ENCODE measurements at places on chromosomes 5 and 9.

DNA sequence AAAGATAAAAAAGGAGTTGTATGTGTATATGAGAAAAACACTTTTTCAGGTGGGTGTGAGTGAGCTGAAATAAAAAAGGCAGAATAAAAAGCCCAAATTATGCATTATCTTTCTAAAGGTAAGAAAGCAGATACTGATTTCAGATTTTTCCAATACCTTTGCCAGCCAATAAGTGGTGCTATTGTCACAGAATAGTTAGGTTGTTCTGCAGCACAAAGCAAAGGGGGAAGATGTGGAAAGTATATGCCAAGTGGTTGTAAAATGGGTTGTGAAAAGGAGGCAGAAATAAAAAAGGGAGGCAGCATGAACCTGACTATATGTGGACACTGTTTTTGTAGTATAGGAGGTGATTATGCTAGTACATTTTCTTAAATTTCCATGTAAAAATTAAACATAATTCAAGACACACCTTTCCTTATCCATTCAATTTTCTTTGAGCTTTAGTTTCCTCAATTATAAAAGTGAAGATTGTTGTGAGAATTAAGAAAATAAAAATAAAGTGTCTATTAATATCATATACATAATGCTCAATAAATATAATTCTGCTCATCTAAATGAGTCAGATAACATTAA is 106.7 kb downstream of the SMIM15 start:
- no peak for DNase-seq

DNA sequence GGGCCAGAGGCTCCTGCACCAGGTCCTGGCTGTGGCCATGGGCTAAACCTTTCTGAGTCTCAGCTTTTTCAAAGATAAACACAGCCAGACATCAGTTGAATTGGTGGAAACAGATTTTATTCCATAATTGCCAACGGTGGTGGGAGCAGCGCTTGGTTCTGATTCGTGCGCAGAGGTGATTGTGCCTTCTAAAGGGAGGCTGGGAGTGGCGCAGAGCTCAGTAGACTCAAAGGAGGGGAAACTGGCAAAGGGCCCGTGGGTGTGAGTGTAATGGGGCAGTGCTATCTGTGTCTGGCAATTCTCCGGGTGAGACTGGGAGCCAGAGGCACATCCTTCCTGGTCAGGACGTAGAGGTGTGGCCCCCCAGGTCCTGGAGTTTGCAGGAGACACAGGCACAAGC is 169.4 kb upstream of the PPP1R26 start:
- no peak for DNase-seq

DNA sequence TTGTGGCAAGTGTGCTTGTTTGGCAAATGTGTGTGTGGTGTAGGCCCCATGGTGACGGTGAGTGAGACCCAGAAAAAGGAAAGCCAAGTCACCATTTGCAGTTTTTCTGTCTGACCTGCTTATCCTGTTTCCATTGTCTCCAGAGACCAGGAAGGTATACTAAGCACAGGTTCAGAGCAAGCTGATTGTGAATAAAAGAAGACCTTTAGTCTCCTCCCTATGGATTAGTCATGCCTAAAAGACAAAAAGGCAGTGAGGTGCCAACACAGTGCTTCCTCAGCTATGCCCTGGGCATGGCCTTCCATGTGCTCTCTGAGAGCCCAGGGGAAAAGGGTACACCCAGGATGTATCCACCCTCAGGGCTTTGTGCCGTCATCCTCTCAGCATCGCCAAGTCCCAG is 49.2 kb upstream of the SHOC1 start:
- no peak for DNase-seq

GRCh38 chr9:126379661-126380360 is 53.2 kb downstream of the MVB12B start:
- no peak for DNase-seq

DNA sequence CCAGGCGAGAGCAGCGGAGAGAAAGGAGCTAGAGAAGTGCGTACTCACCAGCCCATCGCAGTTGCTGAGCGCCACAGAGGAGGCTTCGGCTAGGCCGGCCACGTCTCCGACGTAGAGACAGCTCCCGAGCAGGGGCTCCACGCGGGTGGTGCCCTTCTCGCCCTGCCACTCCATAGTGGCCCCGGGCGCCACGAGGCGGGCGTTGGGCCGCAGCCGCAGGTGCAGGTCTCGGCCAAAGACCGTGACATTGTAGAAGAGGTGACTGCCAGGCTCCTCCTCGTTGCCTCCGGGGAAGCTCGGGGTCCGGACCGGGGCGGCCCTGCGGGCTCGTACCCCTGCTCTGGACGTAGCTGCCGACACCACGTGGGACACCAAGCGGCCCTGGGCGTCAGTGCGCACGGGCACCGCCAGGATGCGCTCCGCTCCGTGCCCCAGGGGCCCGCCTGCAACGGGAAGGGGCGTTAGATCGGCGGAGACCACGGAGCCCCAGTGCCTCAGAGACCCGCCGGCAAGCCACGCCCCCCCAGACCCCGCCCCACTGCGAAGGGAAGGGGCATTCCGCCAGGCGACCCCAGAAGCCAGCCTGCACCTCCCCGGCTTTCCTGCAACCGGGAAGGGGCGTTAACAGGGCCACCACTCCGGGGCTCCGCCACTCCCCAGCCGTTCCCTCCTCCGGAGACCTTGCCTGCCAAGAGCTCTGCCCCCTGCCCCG is 1.4 kb downstream of the ADAMTS2 start:
- DNase-seq = no peak

DNA sequence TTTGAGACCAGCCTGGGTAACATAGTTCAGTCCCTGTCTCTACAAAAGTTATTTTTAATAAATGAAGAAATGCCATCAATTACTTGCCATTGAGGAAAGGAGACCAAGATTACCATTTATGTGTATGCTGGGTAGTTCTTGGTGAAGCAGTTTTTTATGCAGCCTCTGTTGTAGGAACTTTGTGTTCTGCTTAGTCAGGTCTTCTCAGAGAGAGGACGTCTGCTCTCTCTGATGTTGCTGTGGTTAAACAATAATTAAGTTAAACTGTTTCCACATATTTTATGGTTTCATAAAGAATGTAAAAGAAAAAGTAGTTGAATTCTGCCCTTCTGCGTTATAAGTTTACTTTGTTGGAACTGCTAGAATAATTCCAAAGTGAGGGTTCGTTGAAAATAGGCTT is 210.5 kb downstream of the KDM4C start:
- DNase-seq = no peak

DNA sequence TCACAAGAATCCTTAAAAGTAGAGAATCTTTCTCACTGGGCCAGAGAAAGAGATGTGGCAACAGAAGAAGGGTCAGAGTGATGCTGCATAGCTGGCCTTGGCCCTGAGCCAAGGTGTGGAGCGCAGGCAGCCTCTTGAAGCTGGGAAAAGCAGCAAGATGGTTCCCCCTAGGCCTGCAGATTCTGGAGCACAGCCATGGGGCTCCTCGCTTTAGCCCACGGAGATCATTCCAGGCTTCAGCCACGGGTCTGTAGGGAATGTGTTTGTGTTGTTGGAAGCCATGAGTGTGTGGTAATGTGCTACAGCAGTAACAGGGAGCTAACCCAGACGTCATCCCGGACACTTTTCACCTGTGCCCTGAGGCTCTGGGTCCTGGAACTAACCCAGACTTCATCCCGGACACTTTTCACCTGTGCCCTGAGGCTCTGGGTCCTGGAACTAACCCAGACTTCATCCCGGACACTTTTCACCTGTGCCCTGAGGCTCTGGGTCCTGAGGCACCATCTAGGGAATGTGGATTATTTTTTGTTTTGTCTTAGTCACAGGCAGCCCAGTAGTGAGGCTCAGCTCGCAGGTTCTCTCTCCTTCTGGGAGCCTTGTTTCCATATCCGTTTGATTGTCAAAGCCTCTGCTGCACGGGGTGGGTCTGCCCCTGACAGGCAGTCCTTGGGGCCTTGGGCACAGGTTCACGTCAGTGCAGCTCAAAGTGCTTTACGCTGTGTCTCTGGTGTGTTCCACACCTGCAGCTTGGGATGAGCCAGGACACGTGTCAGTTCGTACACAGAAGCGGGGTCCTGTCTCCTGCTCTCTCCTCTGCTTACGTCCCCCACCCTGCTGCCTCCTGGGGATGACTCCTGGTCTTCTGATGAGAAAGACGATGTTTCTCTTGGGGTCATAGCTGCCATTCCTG is 56.3 kb upstream of the EXOC3 start:
- DNase-seq = peak; percentile 2

DNA sequence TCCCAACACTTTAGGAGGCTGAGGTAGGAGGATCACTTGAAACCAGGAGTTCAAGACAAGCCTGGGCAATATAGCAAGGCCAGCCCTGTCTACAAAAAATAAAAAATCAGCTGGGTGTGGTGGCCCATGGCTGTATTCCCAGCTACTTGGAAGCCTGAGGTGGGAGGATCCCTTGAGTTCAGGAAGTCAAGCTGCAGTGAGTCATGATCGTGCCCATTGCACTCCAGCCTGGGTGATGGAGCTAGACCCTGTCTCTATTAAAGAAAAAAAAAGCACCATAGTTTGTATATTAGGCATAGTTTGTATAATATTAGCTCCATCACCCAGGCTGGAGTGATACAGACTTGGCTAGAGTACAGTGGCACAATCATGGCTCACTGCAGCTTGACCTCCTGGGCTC is 9.6 kb upstream of the NME5 start:
- DNase-seq = no peak

- DNase-seq = peak; percentile 27
Measured at GRCh38 chr5:175718401-175719108, 60.7 kb downstream of the HRH2 start.

GRCh38 chr9:4892501-4893194 is 92.4 kb upstream of the JAK2 start:
- no peak for DNase-seq

DNA sequence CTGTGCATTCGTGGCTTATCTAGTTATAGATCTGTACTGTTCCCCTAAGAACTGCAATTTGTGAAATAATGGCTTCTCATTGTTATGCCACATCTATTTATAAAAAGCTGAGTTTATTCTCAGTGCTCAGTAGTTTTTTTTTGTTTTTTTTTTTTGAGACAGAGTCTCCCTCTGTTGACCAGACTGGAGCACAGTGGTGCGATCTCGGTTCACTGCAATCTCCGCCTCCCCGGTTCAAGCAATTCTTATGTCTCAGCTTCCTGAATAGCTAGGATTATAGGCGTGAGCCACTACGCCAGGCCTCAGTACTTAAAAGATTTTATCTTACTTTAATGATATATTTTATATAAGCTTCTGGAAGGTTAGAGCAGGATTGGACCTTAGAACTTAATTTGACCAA is 19.0 kb downstream of the SEC61B start:
- no peak for DNase-seq

All from prostate gland (tissue), 2 donors.